ENCODE measurements at places on chromosomes 16 and 17.
A peak's percentile ranks its signal among the peaks of the same experiment; 100 is the strongest.

DNA sequence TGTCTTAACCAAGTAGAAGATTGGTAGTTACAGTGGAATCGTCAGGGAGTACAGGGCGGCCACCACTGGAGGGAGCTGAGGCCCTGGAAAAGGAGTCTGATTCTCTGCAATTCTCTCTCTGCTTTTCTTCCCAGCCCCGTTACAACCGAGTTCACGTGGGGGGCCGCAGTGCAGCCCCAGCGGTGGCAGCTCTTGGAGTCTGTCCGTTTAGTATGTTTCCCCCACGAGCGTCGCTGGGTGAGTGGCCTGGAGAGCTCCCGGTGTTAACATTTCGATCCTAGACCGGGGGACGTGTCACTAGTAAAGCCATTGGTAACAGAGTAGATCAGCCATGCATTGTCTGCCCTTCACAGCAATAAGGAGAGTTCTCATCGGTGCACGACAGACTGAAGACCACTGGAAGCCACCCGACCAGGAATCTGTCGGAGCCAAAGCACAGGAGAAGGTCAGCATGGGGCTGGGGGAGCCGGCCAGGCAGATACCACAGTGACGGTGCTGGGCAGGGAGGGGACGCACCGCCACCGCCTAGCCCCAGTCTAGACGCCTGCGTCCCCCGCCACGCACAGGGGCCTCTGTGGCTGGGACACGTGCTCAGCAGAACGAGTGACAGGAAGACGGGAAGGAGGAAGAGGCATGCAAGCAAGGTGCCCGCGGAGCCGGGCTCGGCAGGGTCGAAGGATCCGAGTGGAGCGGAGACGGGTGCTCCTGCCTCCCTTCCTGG is 15.7 kb downstream of the SLC16A3 start:
- DNase-seq = peak; percentile 54

DNA sequence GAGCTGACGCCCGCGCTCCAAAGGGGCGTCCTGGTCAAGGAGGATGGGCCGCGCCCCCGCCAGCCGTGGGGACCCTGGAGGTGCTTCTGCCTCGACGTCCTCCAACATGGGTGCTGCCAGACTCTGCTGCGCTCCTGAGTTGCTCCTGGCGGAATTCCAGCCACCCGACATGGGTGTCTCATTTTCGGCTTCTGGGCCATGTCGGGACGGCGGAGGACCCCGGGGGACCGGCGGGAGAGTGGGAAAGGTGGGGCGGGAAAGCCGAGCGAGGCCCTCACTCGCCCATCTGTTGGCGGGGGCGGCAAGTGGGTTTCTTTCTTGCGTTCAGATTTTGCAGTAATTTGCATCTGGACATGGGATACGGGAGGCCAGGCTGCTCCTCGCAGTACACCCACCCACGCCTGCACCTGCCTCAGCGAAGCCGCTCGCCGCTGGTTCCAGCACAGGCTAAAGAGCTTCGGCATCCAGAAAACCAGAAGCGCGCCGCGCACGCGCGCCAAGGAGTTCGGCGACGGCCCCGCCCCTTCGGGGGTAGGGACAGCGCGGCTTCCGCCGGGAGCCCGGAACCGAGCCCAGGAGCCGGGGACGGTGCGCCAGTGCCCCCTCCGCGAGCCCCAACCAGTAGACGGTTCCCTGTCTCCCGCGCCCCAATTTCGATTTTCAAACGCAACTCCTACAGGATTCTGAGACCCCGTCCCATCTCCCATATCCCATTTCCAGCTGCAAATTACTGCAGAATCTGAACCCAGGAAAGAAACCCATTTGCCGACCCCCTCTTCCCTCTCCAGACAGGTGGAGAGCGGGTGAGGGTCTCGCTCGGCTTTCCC is at the start of gene ARMC7:
ARMC7 (plus strand) TSS at position 563 of the 827 bp plus-strand sequence. CDS start 320 bp downstream, outside the sequence.
- DNase-seq = peak; percentile 80

GRCh38 chr17:29383686-29384085 is 6.5 kb upstream of the TAOK1 start:
- no peak for DNase-seq

DNA sequence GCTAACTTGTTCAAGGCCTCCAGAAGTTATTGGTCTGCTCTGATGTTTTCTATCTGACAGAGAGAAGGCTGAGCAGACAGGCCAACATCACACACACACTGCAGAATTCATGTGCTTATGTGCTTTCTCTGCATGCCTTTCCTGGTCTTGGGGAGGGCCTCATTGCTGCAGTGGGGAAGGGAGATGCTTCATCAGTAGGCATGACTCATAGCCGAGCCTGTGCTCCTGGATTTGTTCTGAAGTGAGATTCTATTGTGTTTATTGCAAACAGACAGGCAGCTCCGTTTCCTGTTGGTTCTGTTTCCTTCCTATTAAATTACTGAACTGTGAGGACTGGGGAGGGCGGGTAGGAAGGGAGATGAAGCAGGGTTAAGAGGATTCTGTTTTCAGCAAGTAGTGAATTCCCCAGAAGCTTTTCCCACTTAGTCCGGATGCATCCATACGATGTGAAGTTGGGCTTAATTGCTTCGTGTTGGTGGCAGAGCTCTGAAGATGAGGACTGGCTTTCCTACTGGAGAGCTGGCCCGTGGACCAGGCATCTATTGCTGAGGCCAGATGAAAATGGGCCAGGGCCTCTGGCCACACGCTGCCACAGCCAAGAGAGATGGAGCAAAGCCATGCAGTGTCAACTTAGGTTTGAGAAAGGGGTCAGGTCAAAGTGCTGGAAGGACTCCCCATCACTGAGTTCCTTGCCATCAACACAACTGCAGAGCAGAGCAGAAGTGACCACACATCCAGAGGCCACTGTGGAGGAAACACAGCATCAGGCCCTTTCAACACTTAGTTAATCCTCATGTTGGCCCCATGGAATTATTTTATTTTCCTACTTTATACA is 179.3 kb downstream of the UTP18 start:
- no peak for DNase-seq

DNA sequence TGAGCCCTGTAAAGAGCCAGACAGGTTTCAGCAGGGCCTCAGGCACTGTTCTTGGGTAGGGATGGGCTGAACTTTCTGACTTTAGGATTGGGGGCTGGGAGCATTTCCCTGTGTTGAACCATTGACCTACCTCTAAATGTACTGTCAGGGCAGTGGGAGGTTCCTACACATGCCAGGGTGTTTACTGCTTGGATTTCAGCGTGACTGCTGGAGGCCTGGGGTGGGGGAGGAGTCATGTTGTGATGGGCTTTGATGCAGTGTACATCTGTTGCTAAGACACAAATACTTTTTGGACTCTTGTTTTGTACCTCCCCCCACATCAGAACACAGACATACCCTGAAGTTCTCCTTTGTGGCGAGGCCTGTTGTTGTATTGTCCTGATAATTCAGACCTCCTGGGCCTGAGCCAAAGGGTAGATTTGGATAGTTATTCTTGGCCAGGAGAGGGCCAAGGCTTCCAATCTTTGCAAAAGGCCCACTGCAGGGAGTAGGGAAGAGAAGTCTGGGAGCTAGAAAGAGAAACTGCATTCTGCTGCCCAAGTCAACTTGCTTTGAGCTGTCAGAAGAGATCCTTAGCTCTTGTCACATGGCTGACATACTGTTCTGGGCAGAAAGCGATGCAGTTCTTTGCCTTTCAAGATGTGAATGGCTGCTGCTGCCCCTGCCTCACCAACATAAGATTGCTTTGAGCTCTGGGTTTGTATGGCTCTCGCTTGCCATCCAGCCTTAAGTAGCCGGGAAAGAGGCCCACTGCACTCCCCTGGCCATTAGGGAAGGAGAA is 3.7 kb downstream of the NFE2L1 start:
- DNase-seq = peak; percentile 96

GRCh38 chr16:10678655-10679054 is 16.1 kb downstream of the TEKT5 start:
- no peak for DNase-seq

DNA sequence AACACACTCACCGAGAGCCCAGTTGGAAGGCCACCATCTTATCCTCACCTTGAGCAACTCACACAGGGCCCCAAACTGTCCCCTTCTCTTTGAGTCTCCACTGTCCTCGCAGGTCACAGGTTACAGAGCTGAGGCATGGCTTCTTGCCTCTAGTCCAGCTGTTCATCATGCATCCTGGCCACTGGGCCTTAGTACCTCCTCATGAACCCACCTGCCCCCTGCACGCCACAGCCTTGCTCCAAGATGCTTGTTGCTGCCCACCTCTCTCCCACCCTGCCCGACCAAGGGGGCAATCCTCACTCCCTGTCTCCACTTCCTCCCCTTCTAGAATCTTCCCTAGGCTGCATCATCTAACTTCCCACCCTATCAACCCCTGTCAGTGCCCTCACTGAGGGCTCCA is 17.1 kb downstream of the CDH5 start:
- no peak for DNase-seq

GRCh38 chr17:45301674-45302073 is 15.1 kb downstream of the MAP3K14 start:
- no peak for DNase-seq

DNA sequence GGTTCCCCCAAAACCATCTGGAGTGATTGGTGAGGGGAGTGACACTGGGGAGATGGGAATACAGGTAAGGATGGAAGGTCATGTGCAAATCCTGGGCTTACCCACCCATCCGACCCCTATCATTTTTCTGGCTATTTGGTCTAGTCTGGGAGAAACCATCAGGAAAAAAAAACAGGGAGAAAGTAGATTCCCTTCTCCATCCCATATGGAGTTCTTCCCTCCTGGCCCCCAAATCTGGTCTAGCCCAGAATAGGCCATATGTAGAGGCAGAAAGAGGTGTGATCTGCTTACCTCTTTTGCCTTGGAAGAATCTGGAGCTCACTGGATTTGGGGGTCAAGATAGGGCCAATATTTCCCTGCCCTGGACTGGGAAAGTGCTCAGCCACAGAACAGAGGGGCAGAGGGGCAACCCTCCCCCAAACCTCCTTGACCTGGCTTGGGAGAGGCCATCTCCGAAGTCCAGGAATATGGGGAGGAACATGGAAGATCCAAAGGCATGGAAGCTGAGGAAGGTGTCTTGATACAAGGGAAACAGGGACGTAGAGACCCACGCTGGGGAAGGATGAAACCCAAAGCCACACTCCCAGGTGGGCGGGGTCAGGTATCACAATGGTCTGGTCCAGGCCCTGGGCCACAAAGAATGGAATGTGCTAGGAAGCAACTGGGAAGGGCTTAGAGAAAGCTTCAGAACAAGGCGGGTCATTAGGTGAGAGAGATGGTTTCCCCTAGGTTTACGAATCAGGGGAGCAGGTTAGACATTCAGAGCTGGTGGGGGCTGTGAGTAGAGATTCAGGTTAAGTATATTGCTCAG is 16.2 kb downstream of the CHRNB1 start:
- no peak for DNase-seq

- no peak for DNase-seq
These were observed 236.6 kb upstream of the GSE1 start for GRCh38 chr16:85376292-85377095.

DNA sequence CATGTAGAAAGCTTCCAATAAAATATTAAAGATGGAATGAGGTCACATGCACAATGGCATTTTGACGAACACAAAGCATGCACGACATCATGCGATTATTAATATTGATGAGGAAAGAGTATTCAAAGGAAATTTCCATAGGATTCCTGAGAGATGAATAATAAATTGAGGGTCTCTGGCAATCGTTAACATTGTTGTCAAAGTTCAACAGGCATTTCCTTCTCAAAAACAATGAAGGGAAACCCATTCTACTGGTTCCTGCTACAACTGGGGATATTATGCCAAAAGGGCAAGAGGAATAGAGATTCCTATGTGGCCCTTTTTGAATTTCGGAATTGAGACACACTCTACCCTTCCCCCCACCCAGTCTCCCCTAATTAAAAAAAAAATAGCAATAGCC is 128.3 kb upstream of the NUDT7 start:
- no peak for DNase-seq

DNA sequence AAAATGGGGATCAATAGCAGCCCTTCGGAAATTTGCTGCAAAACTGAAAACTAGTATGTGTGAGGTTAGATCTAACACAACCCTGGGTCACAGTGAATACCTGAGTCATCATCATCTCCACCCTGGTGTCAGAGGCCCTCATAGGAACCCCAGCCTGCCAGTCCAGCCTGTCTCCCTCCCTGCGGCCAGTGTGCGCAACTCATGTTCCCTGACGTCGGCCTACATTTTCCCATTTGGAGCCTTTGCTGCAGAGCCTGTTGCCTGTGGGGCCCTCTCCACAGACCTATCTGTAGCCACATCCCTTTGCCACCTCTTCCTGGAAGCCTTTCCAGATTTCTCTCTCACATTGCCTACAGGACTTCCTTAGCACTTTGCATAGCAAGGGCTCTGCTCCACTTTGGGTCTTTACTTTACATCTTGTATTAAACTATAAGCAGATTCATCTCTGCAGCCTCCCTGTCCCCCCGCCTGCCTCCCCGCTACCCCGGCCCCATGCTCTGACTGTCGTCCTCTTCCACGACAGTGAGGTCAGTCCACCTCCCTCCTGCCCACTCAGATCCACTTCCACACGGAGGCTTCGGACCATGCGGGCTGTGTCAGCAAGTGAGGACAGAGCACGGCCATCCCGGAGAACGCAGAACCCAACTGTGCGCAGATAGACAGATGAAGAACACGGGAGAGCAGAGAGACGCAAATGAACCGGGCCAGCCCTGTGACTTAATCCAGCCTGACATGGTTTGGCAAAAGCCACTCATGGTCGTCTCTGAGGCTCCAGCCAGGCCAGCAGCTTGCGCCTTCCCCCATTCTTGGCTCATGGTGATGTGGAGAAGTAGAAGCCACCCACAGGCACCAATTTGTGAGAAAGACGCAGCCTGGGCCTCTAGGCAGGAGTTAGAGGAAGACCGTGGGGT is 31.0 kb downstream of the NGFR start:
- no peak for DNase-seq

DNA sequence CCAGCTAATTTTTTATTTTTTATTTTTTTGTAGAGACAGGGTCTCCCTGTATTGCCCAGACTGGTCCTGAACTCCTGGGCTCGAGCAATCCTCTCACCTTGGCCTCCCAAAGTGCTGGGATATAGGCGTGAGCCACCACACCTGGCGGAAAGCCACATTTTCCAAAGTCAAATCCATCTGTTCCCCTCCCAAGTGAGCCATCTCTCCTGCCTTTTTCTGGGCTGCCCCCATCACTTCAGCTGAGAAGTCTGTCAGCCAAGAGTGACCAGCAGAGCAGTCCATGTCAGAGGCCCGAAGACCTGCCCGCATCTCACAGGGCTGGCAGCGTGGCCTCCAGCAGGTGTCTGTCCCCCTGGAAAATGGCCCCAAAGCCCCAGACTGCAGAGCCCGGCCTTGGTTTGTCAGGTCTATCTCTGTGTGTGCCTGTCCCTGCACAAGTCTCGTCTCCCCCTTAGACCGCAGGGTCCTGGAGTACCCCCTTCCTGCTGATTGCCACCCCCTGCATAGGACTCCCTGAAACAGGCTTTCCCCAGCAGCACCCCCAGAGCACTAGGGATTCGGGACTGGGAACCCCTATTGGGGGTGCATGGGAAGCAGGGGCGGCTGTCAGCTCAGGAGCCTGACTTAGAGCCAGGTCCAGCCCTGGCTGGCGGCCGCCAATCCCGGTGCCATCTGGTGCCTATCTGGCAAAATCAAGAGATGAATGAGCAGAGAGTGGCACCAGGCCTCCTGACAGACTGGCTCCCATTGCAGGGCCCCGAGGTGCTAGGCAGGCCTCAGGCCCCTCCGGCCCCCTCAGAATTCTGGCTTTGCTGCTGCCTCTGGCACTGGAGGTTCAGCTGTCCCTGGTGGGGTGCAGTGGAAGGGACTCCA is 7.8 kb downstream of the TTYH2 start:
- no peak for DNase-seq

GRCh38 chr17:29039764-29040598 is 3.0 kb upstream of the PIPOX start:
- peak; percentile 90 for DNase-seq

All from astrocyte of the spinal cord (primary cell).